ENCODE measurements at places on chromosomes 2 and 18.

- DNase-seq, result no peak
These were observed 336.8 kb downstream of the RBM43 start for GRCh38 chr2:150924878-150925277.

DNA sequence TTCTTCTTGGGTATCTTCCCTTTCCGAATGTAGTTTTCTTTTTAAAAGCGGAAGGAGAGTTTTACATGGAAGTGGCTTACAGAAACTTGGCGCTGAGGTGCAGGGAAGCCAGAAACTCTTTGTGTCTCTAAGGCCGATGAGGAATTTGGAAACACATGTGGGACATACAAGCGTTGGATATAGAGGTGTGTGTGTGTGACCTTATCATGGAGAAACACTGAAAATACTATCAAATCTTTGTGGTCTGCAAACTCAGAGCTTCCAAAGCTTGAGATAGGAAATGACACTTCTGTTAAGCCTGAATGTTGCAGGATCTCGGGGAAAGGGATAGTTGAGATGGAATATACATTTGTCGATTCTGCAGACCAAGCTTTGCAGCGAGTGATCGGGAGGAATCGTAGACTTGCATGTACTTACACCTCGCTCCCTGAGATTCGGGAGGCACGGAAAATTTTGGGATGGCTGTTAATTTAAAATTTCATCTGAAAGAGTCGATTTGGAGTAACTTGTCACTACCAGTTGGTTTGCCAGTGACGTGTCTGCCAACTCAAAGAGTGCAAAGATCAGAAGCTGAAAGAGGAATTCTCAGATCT, 1.0 kb downstream of the NAB1 start:
- DNase-seq, result no peak

DNA sequence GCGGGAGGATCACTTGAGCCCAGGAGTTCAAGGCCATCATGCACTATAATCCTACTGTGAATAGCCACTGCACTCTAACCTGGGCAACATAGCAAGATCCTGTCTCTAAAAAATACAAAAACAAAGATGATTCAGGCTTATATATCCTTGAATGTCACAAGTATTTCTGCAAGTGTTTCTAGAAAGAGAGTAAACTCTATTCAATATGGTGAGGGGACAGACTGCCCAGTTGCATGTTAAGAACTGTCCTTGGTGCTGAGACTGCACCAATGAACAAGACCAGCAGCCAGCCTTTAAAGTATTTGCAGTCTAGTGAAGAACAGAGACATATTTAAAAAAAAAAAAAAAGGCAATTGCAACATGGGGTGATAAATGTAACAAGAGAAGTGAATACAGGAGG, 16.4 kb downstream of the MAP3K19 start:
- no peak for DNase-seq

DNA sequence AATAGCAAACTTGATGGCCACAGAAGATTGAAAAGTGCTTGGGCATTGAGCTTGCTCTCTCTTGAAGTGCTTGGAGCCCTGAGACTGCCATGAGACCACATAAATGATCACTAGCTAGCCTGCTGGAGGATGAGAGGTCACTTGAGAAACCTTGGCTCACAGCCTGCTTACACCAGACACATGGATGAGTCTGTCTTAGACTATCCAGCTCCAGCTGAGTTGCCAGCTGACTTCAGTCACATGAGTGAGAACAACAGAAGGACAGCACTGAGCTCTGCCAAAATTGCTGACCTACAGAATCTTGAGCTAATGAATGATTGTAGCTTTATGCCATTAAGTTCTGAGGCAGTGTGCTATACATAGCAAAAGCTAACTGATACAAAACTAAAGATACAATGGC, 18.1 kb downstream of the NABP1 start:
- no peak for DNase-seq

- no peak for DNase-seq
These were observed 598.2 kb upstream of the SYT4 start for GRCh38 chr18:43875511-43875910.

DNA sequence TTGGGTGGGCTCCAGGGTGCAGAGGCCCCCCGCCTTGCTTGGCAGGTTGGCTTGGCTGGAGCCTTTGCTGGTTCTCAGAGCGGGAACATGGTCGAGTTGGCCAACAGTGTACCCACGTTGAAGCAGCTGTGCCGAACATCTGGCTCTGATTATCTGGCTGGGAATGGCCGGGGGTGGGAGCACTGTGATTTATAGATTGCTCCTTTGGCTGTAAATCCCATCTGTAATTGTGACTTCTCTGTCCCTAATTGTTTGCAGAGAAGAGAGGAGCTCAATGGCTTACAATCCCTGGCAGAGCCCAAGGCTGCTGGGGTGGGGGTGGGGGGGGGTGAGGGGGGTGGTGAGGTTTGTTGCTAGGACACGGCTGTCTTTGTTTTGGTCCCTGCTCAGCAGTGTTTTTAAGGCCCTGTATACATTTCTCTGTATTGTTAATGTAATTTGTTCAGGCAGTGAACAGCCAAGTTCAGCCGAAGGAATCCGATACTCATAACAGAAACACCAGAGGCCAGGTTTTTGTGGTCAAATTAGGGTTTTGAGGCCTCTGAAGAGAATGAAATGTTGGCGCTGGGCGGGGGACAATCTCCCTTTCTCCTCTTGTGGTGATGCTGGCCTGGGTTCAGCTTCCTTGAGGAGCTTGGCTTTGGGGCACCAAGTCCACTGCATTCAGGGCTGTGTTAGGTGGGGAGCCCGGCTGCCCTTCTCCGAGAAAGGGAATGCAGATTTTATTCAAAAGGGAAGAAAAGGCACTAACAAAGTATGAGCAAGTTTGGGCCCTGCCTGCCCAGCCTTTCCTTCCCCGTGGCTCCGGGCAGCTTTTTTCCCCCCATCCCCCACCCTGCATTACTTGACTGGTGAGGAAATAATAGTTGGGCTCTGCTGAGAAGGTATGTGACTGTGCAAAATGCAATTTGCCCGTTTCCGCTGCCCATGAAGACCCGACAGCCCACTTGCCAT, 82.5 kb downstream of the TCF7L1 start:
- DNase-seq, result no peak

DNA sequence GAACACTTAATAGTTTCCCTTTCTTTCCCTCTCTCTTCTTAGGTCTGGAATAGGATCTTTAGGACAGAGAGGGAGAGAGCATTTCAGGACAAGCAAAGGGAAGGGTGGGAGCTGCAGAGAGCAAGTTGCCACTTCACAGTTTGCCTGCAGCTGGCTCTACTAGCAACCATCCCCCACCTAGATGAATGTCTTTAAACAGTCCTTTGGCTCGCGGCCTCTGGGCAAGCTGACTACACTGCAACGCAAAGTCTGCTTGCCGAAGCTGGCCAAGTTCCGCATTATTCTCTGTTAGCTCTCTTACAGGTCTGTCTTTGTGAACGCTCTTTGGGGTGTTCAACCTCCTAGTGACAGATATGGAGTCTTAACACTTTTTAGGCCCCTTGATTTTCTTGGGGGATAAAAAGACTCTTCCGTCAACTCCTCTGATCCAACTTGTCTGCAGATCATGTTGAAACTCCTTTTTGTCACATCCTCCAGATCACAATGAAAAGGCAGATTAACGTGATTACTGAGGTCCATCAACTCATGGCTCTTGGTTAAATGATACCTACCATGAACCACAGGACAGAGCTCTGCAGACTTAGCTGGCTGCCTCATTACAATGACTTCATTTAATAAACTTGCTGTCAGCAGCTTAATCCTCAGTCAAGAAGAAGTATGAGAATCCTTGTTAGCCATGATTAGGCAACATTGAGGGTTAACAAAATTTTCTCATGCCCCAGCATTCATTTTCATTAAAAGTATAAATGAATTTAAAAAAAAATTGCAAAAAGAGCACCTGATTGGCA, 74.6 kb downstream of the SLC4A3 start:
- DNase-seq, result no peak

- no peak for DNase-seq
These were observed 635.7 kb downstream of the NRXN1 start for GRCh38 chr2:50396298-50396631.

GRCh38 chr18:24168496-24168895, 29.6 kb downstream of the CABYR start:
- DNase-seq, result no peak

GRCh38 chr18:79361766-79362522, 33.8 kb upstream of the NFATC1 start:
- no peak for DNase-seq

GRCh38 chr2:61537277-61537949, 743 bp downstream of the XPO1 start:
- peak; percentile 22 for DNase-seq

GRCh38 chr18:77320971-77321559, 71.4 kb downstream of the GALR1 start:
- no peak for DNase-seq

GRCh38 chr18:36595046-36595817, 233.6 kb downstream of the TPGS2 start:
- DNase-seq, result no peak

GRCh38 chr18:26868968-26869586, 3.6 kb upstream of the AQP4 start:
- DNase-seq, result no peak

GRCh38 chr2:234285541-234285940, 211.3 kb downstream of the ARL4C start:
- DNase-seq, result no peak

DNA sequence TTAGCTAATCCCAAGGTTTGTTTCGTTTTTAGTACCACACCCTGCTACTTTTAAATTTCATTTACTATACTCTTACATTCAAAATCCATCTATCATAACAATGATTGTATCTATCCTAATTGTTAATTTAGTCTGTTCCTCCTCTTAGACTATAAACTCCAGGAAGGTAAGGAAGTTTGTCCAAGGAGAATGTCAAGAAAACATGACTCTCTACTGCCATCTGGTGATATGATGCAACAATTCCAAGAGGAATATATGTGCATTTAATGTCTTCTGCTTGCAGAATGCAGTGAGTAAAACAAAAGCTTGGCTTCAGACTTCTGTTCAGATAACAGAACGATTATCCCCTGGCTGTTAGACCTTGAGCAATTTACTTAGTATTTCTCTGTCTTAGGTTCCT, 1267.1 kb downstream of the LRP1B start:
- no peak for DNase-seq

- no peak for DNase-seq
These were observed 592.1 kb downstream of the XIRP2 start for GRCh38 chr2:167480232-167480985.

GRCh38 chr2:131050896-131051295, 42.4 kb downstream of the FAM168B start:
- no peak for DNase-seq
